ENCODE measurements at places on chromosomes 4 and X. TPM values are rescaled to one million over a fixed set of nuclear protein-coding genes. Genes with fewer than 3 reads are reported as not detected.

GRCh38 chrX:46882266-46882665, 30.0 kb upstream of the JADE3 start:
- no peak for DNase-seq

DNA sequence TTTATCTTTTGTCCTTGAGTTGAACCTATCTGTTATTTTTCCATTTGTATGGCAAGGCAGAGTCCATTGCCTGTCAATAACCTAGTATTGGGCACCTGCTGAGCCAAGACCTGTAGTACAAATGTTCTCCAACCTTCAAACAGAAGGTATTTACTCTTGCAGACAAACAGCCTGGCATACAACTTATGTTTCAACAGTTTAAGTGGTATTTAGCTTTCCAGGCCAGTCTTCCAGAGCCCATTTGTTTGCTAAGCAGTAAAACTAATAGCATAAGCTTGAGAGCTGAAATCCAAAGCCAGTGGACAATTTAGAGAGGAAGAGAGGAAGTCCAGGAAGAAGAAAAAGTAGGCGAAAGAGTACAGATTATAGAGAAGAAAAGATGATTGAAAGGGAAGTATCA, 979.3 kb downstream of the GLUD2 start:
- no peak for DNase-seq

- DNase-seq = no peak
Measured at GRCh38 chrX:136369377-136369776, 68.6 kb downstream of the ADGRG4 start.

GRCh38 chrX:35696760-35697234, 101.3 kb upstream of the MAGEB16 start:
- DNase-seq = no peak

GRCh38 chr4:32569861-32570260, 1849.7 kb downstream of the PCDH7 start:
- no peak for DNase-seq

GRCh38 chr4:151408630-151409469, at the start of gene FHIP1A:
Gene FHIP1A, plus strand, starts transcription at chr4:151409176. Its CDS starts 157,084 bp downstream, at chr4:151566260.
- no peak for DNase-seq

GRCh38 chr4:1192493-1193205, 20.3 kb upstream of the SPON2 start:
- no peak for DNase-seq

DNA sequence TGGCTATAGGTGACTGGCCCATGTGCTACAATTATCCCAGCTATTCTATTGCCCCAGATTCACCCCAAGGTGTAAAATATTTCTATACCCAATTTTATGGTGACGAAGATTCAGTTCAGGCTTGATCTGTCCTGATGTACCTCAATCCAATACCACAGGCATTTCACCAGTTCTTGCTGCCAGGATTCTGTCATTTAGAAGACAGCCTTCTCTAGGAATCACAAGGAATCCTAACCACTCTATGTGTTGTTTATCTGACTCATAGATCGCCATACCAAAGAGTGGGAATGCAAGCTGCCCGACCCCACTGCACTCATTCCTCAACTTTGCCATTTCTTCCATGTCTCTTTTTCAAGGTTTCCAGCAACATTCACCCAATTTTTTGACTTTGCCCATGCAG, 355.0 kb upstream of the EMCN start:
- no peak for DNase-seq

DNA sequence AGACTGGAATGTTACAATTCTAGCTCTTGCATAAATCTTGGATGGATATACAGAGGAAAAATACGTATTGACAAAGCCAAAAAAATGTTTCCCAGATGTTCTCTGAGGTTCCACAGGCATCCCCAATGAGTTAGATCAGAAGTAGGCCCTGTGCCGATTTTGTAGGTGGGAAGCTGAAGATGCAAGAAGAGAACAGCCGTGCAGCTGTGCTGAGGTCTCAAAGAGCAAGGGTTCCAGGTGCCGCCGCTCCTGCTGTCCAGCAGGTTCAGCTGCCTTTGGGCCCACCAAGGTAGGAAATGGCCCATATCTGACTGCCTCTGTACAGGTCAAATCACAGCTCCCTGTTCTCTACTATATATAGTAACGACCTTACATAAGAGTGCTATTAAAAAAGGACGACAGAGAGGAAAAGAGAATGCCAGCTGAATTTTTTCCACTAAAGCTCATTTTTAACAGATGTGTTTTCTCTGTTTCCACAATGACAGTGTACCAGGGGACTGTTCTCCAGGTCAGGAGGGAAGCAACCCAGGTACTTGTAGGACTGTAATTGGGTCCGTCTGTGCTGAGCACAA, 155.6 kb downstream of the CBR4 start:
- DNase-seq = no peak

GRCh38 chr4:40536032-40536431, 93.6 kb downstream of the RBM47 start:
- DNase-seq = no peak

GRCh38 chrX:37800717-37801116, 20.9 kb downstream of the CYBB start:
- DNase-seq = no peak

GRCh38 chr4:2438822-2439718, 20.3 kb downstream of the CFAP99 start:
- DNase-seq = no peak

DNA sequence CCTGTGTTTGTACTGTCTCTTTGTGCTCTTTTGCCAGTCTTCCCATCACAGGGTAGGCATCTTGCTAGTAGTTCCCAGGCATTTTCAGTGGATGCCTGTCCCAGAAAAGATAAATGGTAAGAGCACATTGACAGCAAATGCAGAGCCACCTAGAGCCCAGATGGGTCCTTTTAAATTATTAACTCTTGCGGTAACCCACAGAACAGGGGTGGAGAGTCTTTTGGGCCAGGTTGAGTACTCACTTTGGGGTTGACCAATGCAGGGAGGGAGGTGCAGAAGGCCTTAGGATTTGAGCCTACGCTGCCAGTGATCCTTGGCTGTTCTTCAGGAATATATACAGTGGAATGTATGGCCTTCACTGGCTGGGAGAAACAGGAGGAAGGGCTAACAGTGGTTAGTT, 173.8 kb downstream of the MSN start:
- DNase-seq = no peak

DNA sequence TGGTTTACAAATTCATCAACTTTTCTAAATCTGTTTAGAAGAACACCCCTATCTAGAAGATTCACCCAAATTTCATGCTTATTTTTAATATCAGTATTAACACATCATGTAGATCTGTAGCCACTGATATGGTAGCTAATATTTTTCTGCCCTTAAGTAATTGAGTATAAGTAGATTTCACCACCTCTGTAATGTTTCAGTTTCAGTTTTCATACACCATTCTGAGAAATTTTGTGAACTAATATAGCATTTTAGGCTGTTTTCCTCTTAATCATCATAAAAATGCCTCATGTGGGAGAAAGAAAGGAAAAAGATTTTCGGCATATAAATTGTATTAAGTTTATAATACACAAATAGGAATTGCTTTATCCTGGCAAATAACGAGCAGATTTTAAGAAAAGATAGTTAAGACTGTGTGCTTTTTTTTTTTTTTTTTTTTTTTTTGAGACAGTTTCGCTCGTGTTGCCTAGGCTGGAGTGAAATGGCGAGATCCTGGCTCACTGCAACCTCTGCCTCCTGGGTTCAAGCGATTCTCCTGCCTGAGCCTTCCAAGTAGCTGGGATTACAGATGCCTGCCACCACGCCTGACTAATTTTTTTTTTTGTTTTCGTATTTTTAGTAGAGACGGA, 21.4 kb upstream of the RBPJ start:
- DNase-seq = no peak

DNA sequence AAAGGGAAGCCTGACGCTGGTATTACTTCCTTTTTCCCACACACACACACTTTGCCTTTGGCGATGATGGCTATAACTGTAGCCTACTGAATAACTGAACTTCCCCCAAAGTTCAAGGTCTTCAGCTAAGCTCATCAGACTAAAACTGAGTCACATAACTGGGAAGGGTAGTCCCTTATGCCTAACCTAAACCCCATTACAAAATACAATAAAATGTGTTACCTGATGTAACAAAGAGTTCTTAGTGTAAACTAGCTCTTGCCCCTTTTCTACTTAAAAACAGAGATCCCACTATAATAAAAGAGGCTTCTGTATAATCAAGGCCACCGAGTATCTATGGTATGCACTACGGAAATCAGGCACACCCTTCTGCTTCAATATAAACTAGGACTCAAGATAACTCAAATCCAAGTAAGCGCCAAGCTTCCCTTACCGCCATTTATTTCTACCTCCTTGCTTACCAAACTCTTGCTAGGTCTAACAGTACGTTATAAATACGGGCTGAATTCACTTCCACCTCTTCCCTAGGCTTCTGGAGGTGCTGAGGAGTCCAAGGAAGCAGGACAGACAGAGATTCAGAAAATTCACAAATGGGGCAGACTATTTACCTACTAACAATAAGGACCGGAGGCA, 2.4 kb downstream of the OTUD4 start:
- DNase-seq = no peak

DNA sequence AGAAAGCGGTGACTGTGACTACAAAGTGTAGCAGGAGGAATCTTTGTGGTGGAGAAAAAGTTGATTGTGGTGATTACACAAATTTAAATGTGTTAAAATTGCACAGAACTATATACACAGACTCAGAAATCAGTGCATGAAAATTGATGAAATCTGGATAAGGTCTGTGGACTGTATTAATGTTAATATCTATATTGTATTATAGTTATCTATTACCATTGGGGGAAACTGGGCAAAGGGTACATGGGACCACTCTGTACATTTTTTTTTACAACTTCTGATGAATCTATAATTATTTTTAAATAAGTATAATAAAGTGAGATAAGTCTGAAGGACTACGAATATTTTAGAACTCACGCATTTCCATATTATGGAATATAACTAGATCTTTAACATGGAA, 1.8 kb upstream of the JADE3 start:
- DNase-seq = no peak

DNA sequence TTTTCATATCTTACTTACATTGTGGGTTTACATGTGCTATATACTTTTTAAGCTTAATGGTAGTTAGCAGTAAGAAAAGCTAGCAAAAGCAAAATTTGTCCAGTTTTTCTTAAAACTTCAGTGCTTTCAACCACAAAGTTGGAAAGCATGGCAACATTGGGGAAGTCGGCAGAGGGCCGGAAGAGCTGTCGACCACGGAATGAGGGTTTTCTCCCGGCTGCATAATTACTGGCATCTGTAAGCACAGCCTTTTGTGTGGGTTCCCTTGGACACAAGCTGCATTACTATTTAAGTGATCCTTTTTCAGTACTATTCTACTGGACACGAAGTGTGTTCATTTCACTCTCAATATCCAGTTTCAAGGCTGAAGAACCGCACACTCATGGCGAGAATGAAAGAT, 560.4 kb downstream of the ANKRD50 start:
- no peak for DNase-seq

DNA sequence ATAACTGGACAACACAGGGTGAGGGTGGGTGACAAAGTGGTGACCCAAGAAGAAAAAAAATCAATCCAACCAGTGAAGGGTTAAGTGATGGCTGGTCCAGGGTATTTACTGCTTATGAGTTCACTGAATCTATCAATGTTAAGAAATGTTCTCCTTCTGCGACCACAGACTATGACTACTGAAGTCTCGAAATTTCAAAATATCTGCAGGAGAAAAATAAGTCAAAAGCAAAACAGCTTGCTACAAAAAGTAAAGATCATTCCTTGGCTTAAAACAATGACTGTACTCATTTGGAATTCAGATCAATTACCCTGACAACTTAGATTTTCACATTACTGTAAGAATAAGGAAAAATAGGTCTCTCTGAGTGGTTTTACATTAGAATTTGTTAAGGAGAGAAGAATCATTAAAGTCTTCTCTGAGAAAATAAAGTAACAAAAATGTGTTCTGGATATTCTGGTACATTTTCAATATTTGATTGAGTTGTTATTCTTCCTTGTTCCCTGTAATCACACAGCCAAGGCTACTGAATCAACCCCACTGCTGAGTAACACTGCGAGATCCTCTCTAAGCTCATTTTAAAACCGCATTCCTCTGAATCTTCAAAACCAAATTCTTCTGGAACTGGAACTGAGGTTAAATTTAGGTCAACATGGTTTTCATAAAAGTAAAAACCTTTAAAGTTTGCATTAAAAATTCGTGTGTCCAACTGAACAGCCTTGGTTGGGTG, 22.7 kb downstream of the SMPX start:
- DNase-seq = no peak

- no peak for DNase-seq
Measured at GRCh38 chr4:67038228-67038566, 507.1 kb downstream of the CENPC start.

DNA sequence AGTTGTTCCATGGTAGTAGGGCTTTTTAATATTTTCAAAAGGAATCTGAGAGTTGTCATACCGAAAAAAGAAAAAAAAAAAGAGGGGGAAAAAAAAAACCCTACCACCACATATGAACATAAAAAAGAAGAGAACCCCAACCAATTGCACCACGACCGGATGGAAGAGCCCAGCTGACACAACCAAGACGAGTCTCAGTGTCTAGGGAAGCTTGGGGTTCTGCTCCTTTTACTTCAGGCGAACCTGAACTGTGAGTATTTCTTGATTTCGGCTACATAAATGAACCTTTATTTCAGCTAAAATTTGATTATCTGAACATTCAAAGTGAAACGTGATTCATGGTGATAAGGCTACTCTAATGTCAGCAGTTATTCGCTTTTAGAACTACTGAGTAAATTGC, at the start of gene GPR34:
Gene GPR34 (plus strand): TSS at position 139 of the 400 bp plus-strand sequence. CDS start 6,661 bp downstream, outside the sequence.
- DNase-seq = no peak

DNA sequence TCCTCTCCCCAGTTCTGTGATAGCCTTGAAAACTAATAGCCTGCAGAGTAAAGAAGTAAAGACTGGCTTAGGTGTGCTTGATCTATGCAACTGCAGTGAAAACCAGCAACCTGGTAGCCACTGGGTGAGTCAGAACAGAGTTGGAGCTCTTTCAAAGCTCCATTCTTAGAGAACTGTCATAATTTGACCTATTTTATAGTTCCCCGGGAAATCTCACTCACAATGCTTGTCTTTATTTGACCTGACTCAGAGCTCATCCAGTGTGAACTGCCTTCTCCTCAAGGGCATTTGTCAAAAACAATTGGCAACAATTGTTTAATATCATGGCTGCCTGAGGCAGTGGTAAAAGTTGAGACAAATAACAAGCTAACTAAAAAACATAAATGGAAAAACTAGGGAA, 213.0 kb upstream of the NHS start:
- no peak for DNase-seq

- no peak for DNase-seq
Measured at GRCh38 chr4:1400191-1400805, 5.9 kb downstream of the NKX1-1 start.

DNA sequence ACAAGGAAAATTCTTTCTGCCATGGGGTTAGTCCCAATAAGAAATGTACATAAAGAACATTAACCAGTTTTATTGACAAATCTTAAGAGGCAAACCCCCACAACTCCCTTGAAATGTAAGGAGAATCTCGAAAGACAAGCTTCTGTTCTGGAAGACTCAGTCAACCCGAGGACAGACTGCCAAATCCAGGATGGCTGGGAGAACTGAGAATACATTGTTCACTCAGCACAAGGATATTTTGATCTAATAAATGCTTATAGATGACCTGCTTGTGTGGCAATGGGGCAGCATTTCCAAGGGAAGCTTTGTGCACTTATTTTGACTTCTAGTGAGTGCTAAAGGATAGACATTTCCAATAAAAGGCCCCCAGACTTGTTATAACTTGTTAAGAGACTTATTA, 280.4 kb downstream of the DHX15 start:
- DNase-seq = no peak

GEMIN8 gene
- 30.2 TPM for total RNA-seq

TRPC5OS gene
- not detected for total RNA-seq

ARMCX1 gene
- 17.8 TPM for total RNA-seq

CUL4B gene
- 79.0 TPM for total RNA-seq

BTK gene
- total RNA-seq = not detected

AREG gene
- total RNA-seq = 7.7 TPM

FGA gene
- not detected for total RNA-seq

ADGRG4 gene
- 0.29 TPM for total RNA-seq

Measured in glomerular endothelial cell (primary cell).